ENCODE measurements at places on chromosomes 3 and 15. TPM values are rescaled to one million over a fixed set of nuclear protein-coding genes. Genes with fewer than 3 reads are reported as not detected.

Gene PYGO1
- 4.8 TPM for total RNA-seq

Gene RAB7A
- total RNA-seq: 88.0 TPM

Gene ANKUB1
- not detected for total RNA-seq

Gene INTS14
- 66.7 TPM for total RNA-seq

Gene MNS1
- 8.3 TPM for total RNA-seq

Gene ZNF620
- total RNA-seq: 1.8 TPM

Gene STXBP5L
- total RNA-seq: 0.04 TPM

Gene CFAP44
- total RNA-seq: 4.8 TPM

Gene SCN5A
- 0.03 TPM for total RNA-seq

Gene FAM81A
- total RNA-seq: 3.2 TPM

Gene C3orf20
- not detected for total RNA-seq

Gene CIB2
- total RNA-seq: 0.64 TPM

Gene CPN2
- not detected for total RNA-seq

Gene EIF4E3
- 1.6 TPM for total RNA-seq

Gene ZNF660
- 0.30 TPM for total RNA-seq

Gene GRM7
- 0.40 TPM for total RNA-seq

Gene TRPM1
- not detected for total RNA-seq

Gene LRTM1
- not detected for total RNA-seq

Gene KCNAB1
- total RNA-seq: 0.41 TPM

Gene HDC
- total RNA-seq: not detected

Gene CNTN3
- 1.3 TPM for total RNA-seq

Gene SUCNR1
- not detected for total RNA-seq

Gene IGF2BP2
- 115 TPM for total RNA-seq

Gene PCLAF
- total RNA-seq: 59.8 TPM

Gene ALS2CL
- total RNA-seq: 8.0 TPM

Gene GPX1
- total RNA-seq: 431 TPM

Gene SMAD6
- total RNA-seq: 17.9 TPM

Gene C3orf18
- total RNA-seq: 5.9 TPM

Gene CCK
- 1.4 TPM for total RNA-seq

Gene ADAMTS17
- 6.0 TPM for total RNA-seq

Gene NME9
- total RNA-seq: 0.19 TPM

Gene NEIL1
- total RNA-seq: 3.8 TPM

Gene GRAMD2A
- total RNA-seq: not detected

Gene CD96
- 108 TPM for total RNA-seq

Gene UPK1B
- not detected for total RNA-seq

Gene LINS1
- 6.0 TPM for total RNA-seq

Gene STAC
- 7.3 TPM for total RNA-seq

Data from A375 (cell line).